ENCODE measurements at places on chromosomes 16 and 17.
A peak's percentile ranks its signal among the peaks of the same experiment; 100 is the strongest.

GRCh38 chr17:64470625-64471024 is 21.7 kb downstream of the MILR1 start:
- DNase-seq, result no peak

DNA sequence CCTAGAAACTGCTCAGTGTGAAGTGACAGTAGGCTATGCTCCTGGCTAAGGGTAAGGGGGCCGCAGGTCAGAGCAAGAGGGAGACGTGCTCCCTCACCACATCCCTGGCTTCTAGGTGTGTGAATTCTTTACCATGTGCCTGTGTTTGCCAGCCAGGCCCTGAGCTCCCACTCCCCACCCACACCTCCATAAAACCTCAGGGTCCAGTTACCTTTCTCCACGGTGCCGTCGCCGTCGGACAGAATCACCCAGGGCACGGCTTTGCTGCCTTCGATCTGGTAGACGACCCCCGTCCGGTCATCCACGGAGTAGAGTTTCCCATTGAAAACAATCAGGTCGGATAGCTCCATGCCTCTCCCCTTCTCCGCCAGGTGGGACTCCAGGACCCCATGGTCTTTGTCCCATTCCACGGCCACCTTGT is 12.8 kb downstream of the CANT1 start:
- no peak for DNase-seq

GRCh38 chr17:29215717-29216116 is 30.9 kb upstream of the CRYBA1 start:
- DNase-seq, result no peak

DNA sequence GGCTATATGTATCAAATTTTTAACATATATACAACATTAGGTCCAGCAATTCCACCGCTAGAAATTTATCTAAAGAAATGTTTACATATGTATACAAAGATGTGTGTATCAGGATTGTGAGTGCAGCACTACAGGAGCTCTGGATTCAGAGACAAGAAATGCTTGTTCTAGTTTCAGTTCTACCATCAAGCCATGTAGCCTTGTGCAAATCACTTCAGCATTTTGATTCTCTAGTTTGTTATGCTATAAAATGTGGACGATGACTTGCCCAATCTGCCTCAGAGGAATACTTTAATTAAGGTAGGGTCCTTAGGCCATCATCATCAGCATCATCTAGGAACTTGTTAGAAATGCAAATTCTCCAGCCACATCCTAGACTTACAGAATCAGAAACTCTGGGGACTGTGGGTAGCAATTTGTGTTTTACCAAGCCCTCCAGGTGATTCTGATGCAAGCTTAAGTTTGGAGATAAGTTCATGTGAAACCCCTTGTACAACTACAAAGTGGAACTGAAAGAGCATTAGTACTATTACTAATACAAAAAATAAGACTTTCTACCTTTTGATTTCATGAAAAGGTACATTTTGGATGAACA is 131.2 kb upstream of the CORO6 start:
- DNase-seq, result no peak

DNA sequence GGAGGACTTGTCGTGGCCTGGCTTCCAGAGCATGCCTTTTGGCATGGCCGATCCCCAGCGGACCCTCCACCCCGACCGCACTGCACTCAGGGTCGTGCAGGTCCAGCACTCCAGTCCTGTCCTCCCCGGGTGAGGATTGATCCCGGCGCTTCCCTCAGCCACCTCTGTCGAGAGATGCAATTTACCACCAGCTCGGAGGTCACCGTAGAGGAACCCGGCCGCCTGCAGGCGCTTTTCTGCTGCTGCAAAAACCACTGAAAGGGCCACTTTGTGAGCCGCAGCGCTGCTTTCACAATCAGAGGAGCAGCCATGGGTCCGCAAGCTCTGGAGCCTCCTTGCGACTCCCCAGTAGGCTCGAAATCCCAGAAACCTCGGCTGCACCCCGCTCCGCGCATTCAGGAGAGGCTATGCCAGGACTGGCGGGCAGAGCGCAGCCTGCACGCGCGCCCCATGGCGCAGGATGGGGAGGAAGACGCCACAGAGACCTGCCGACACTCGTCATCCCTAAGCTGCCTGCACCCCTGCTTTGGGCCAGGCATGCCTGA is 134.2 kb downstream of the HS3ST2 start:
- DNase-seq, result no peak

GRCh38 chr17:75791254-75791653 is 6.6 kb downstream of the UNK start:
- no peak for DNase-seq

- no peak for DNase-seq
Measured at GRCh38 chr17:82544431-82545070, 25.0 kb downstream of the FOXK2 start.

GRCh38 chr17:65463242-65463641 is 98.2 kb downstream of the AXIN2 start:
- DNase-seq, result no peak

GRCh38 chr17:47962901-47963300 is 5.2 kb upstream of the PRR15L start:
- no peak for DNase-seq

GRCh38 chr17:73748508-73748907 is 104.3 kb upstream of the SDK2 start:
- DNase-seq, result no peak

DNA sequence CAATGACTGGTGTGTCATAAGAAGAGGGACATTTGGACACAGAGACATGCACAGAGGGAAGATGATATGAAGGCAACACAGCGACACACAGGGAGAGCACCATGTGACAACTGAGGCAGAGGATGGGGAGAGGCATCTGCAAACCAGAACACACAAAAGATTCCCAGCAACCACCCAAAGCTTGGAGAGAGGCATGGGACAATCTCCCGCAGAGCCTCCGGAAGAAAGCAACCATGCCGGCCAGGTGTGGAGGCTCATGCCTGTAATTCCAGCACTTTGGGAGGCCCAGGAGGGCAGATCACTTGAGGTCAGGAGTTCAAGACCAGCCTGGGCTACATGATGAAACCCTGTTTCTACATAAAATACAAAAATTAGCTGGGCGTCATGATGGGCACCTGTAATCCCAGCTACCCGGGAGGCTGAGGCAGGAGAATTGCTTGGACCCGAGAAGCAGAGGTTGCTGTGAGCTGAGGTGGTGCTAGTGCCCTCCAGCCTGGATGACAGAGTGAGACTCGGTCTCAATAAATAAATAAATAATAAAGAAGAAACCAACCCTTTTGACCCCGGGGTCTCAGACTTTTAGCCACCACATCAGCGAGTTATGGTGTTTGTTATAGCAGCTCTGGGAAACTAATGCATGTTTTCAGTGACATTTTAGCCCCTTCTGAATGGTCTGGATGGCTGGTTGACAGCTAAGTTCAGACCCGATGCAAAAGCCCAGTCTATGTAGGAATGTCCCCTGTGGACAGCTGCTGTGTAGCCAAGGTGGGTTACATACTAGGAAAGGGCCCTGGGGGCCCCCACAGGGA is 13.8 kb upstream of the PLCG2 start:
- DNase-seq, result no peak

DNA sequence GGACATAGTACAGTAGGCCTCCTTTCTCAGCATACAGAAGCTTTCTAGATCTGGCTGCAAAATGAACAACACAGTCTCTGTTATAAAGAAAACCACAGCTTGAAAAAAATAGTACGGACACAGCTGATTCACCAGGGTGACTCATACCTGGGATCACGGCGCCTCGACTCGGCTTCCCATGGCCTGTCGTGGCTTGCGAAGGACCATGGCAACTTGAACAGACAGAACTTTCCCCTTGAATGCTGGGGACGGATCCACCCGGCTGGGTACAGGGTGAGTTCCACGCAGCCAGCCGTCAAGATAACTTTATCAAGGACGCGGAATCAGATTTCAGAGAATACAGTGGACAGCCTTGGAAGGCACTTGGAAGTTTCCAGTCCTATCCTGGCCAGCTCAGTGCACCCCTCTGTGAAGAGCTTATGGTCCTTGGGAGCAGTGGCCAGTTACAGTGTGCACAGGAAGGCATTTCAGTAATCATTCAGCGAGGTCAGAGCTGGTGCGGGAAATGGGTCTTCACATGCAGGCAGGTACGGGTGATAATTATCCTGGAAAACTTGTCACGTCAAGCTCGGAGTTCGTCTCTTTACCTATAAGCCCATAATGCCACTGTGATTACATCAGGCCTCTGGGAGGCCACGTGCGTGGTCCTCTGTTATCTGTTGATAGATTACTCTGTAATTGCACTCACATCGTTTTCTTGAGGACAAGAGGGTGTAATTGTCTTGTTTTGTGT is 57.9 kb upstream of the MAF start:
- peak; percentile 82 for DNase-seq

DNA sequence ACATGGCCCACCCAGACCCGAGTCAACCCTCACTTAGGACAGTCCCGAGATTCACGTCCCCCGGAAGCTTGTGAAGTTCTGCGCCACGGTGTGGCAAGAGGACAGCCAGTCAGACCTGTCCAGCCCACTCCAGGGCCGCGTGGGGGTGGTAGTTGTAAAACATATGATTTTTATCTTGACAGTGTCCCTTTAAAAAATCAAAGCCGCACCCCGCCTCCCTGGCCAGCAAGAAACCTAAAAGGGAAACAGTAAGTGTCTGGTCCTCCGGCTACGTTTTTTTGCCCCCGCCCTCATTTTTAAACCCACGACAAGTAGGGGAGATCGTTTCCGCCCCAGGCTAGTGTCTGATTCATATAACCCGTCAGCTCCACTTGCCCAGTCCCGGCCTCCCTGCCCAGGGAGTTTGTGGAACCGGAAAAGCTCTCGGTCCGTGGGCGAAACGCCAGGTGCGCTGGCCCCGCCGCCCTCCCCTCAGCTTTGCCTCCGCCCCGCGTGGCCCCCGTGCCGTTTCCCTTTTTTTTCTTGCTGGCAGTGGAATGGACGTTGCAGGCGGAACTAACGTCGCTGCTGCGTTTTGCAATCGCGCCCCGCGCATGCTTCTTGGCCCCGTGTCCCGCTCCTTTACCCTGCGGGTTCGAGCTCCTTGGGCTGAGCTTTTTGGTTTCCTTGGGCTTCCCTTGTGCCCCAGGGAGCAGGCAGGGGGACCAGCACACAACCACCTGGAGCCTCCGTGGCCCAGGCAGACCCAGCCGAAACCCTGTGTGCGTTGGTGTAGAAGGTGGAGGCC is 13.3 kb upstream of the NUDT16L1 start:
- DNase-seq, result no peak

DNA sequence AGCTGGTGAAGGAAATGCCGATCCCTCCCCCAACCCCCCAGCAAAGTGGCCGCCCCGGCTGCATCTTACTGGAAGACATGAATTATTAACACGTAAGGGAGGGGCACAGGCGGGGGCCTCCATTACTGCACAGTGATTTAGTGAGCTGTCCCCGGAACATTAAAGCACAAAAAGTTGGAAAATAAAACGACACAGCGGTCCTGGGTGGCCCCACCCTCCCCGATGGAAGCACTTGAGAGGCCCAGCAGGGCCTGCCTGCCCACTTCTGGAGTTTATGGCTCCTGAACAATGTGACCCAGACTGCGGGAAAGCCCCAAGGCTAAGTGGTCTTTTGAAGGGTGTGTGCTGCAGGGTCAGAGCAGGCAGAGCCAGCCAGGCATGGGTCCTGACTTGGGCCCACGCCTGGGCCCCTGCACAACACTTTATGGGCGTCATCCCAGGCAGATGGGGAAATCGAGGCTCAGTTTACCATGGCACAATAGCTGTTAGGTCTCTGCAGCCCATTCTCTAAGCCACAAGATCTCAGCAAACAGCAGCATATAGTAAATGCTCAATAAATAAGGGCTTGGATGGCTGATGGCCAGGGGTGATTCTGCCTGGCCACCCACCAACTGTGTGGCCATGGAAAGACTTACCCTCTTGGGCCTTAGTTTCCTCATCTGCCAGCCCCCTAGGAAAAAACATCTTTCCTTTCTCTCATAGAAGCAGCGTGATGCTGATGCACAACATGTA is 22.8 kb downstream of the CCDC102A start:
- no peak for DNase-seq

DNA sequence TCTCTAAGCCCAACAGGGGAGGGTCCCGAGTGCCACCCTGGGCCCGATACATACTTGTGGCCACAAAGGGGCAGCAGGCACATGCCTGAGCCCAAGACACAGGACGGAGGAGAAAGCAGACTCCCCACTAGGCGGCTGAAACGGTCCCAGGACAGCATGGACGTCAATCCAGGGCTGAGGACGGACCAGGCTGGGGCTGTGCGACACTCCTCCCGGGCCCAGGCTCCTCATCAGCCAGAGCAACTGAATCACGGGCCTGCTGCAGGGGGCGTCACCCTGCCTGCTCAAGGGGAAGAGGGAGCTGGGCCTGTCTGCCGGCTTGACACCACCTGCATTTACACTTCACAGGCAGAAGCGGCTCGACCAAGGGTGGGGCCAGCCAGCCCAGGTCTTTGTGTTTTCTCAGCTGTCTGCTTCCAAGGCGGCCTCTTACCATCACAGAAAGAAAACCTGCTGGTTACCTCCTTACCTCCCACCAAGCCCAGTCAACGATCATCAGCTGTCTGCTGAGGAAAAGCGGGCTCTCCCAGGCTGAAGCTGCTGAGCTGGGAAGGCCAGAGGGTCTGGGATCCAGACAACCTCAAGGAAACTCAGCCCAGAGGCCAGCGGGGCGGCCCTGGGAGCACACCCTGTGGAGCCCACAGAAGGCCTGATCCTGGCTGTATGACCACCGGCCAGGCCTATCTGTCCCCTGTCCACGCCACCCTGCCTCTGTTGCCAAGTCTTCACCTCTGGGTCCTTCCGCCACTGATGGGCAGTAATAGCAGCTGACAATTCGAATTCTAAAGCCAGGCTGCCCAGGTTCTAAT is 26.4 kb downstream of the KIFC3 start:
- no peak for DNase-seq

GRCh38 chr17:6299275-6299674 is 135.6 kb downstream of the AIPL1 start:
- no peak for DNase-seq

DNA sequence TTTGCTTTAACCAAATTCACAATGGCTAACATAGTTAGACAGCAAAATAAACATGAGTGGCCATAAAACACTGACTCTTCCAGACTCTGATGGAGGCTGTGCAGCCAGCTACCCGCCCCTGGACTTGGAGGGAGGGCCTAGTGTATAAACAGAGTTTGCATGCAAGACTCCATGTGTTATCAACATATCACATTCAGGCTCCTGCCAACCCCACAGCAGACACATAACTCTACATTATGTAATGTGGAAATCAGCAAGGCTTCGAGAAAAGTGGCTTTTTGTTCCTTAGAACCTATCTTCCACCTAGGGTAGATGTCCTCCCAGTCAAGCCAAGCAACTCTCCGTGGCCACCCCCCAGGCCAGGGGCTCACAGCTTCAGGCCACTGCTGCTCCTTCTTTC is 19.3 kb upstream of the SOX9 start:
- DNase-seq, result no peak

DNA sequence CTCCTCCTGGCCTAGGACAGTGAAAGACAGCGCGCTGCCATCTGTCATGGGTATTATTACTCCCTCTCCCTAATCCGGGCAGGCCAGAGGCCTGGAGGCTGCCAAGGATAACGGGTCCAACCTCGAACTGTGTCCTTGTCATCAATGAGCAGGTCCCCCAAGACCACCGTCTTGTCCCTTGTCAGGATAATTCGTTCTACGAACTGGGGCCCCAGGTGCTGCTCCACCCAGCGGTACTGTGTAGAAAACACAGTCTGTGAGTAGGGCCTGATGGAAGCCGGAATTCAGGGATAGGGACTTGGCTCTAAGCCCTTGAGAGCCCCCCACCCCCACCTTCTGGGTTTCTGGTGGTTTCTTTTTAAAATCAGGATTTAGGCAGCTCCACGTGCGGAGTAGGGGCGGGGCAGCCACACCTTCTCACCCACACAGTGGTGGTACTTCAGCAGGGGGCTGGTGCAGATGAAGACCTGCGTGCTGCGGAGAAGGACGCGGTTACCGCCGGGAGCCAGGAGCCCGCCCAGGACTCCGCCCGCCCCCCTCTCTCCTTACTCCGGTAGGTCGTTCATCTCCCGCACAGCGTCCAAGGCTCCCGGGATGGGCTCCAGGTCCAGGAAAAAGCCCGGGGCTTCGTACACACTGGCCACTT is 787 bp downstream of the NT5C start:
- peak; percentile 75 for DNase-seq
